Fibroblast of skin of right biceps (primary cell): ENCODE measurements at places on chromosomes 2 and 18.

- no peak for DNase-seq
Observed at GRCh38 chr2:23311186-23311585, 73.8 kb upstream of the KLHL29 start.

DNA sequence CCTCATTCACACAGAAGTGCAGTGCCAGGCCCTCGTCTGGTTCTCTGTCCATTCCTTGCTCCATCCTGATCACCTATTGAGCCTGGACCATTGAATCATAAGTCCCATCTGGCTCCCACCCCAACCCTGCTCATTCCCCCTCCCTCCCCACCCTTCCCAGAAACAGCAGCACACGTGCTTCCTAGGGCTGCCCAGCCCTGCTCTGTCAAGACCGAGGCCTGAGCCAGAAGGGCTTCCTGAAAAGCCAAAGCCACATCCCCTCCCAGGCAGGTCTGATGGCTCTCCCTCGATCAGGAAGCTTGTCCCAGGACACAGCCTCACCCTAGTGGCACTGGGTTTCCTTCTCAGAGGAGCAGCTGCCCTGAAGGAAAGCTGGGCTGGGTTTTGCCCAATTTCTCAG, 79.8 kb upstream of the FZD7 start:
- no peak for DNase-seq

DNA sequence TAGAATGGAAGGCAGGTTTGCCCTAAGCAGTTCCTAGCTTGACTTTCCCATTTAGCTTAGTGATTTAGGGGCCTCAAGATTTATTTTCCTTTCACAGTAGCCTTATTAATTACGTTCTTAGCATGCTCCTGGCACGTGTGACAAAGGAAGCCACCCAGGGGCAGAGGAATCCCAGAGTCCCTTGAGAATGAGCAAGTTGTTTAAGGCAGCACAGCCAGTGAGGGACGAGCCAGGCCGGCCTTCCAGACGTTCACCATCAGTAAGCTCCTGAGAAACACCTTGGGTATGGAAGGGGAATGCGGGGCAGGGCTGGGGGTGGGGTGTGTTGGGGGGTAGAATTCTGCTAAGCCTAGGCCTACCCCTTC, 76.3 kb downstream of the SOWAHC start:
- no peak for DNase-seq

GRCh38 chr2:7748717-7749415, 831.7 kb downstream of the RNF144A start:
- peak; percentile 23 for DNase-seq

DNA sequence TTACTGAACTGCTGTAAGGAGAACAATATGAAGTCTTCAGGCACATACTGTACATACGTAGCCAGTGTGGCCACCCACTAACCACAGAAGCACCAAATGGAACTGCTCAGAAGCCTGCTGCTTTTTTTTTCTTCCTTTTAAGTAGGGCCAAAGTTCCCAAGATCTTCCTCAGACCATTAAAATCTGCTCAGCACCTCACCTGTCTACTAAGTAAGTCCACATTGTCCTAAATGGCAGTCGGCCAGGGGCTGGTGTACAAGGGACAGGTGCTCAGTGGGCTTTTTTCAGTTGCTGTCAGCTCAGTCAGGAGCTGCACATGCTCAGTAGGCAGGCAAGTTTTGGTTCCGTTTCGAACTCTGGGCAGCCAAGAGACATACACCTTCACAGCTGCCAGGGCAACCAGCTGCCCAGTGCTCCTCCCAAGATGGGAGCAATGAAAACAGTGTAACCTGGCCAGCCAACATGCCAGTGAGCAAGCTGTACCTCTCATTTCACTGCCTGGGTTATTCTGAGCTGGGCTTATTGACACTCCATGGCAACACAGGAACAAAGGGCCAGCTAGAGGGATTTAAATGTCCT, 86.1 kb downstream of the ACVR1 start:
- DNase-seq, result no peak

GRCh38 chr2:2703762-2704427, 372.8 kb upstream of the MYT1L start:
- DNase-seq, result no peak

- no peak for DNase-seq
Observed at GRCh38 chr2:167115541-167115940, 227.3 kb downstream of the XIRP2 start.

- no peak for DNase-seq
Observed at GRCh38 chr18:63681449-63682340, 20.0 kb upstream of the SERPINB3 start.

DNA sequence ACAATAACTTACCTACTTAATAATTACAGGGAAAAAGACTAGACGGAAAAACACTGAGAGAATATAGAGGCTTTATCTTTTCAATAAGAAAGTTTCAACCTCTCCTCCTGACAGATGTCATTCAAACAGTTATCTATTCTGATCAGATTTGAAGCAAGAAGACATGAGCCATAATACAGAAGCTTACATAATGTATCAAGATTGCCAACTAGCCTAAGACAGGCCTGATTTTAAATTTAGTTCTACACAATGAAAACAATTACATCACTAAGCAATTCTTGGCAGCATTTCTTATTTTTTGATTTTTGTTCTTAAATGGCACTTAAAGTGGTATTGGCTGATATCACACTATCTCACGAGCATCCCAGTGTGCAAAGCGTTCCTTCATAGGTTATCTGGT, 41.6 kb downstream of the GPR155 start:
- DNase-seq, result no peak

DNA sequence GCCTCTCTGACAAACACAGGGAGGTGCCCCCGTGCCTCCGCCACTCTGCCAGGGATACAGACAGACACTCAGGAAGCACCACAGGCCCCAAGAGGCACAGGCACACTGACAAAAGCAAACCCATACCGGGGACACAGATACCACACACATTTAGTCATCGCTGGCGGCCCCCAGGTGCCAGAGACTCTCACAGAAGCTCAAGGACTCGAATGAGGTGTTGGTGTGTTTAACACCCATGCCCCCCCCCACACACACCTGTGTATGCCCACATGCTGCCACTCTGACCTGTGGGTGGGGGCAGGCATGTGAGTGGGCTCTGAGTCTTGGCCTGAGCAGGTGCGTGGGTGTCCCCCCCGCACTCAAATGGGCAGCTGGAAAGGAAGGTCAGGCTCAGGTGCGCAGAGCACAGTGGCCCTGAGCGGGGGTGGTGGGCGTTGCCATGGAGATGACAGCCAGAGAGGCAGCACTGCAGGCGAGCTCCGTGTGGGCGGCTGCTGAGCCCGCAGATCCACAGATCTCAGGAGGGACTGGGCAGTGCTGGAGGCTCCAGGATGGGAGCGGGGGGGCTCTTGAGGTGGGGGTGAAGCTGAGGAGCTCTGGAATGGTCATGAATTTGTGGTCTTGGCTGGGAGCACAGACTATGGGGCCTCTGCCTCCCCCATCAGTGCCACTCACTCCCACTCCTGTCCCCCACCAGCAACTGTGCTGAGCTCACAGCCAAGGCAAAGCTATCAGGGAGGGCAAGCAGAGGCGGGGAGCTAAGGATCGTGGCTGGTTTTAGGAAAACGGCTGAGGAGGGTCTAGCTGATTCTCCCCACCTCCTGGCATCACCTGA, 73.9 kb upstream of the TAF1B start:
- no peak for DNase-seq
